ENCODE measurements at places on chromosomes 16 and 17.

GRCh38 chr16:1121601-1122397 is 25.8 kb upstream of the C1QTNF8 start:
- DNase-seq, result no peak

DNA sequence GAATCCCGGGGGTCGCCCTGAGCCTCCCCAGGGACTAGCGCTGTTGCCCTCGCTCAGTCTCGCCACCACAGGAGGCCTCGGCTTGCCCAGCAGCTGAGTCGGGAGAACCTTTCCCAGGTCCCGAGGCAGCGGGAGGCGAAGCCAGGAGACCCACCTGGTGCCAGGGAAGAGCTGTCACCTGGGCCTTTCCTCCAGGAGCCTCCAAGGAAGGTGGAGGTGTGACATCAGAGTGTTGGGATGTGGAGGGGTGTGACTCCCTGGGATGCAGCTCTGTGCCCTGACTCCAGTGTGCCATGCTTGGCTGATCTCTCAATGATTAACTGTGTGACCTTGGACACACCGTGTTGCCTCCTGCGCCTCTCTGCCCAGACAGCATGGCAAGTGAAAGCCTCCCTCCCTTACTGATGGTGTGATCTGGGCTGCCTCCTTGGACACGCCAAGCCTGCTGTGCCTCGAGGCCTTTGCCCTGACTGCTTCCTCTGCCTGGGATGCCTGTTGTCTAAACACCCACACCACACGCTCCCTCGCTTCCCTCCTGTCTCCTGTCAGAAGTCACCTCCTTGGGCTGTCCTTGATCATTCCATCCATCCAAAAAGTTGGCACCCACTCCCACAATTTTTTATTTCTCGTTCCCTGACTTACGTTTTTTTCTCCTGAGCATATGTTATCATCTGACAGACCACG is 88.0 kb downstream of the CMIP start:
- DNase-seq, result no peak

GRCh38 chr17:77494664-77495435 is 354.1 kb downstream of the SEC14L1 start:
- peak; percentile 67 for DNase-seq

DNA sequence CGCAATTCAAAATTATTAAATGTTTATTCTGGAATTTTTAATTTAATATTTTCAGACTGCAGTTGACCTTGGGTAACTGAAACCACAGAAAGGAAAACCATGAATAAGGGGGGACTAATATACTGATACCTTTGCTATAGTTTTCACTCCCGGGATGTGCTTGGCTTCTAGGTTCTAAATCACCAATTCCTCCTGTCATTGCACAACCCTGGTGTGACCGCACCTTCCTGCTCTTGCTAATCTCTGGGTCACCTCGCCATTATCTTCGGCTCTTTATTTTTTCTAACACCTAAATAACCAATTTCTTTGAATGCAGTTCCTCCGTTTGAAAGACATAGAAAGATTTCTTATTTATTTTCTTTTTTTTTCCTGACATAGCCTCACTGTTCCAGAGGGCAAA is 634.5 kb upstream of the GOT2 start:
- no peak for DNase-seq

GRCh38 chr16:5516115-5516514 is 418.5 kb upstream of the EEF2KMT start:
- DNase-seq, result no peak

DNA sequence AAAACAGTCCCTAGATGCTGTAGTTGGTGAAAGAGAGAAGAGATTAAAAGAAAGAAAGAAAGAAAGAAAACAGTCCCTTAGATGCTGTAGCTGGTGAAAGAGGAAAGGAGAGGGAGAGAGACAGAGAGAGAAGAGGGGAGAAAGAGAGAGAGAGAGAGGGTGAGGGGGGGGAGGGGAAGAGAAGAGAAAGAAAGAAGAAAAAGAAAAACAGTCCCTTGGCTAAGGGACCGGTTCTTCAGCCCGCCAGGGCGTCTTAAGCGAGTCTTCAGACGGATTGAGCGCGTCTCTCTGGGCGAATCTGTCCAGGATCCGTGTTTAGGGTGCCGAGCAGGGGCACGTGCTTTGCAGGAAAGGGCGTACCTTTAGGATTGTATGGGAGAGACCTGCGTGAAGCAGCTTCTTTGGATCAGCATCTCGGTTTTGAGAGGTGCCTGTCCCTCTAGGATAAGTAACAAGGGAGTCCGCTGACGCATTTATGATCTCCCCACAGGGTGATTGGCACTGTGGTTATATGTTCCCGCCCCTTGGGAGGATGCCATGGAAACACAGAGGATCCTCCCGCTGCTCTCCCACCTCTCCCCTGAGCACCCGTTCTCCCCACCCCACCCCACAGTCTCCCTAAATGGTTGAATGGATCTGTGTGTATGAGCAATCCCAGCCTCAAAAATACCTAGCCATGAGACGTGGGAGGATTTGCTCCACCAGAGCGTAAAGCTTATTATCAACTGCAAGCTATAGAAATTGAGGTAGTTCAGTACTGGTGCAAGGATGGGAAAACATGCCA is 16.7 kb downstream of the GNGT2 start:
- DNase-seq, result no peak

GRCh38 chr17:72432881-72433280 is 312.1 kb downstream of the SOX9 start:
- DNase-seq, result no peak

DNA sequence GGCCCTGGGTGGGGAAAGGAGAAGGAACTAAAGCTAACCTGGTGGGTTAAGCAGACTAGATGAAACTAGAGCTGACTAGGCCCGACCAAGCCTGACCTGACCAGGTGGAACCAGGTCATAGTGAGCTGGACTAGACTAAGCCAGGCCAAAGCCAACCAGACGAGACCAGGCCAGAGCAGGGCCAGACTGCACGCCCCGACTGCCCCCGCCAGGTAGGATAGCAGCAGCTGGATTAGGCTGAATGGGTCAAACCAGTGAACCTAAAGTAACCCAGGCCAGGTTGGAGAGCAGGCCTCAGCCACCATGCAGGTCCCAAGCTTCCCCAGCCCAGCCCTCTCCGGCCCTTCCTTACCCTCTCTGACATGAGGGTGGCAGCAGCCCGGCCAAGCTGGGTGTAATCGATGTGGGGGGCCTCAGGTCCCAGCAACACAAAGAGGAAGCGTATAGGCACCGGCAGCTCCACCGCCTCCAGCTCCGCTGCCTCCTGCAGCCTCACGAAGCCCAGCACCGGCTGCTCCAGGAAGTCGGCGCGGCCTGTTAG is 9.1 kb downstream of the SLC4A1 start:
- no peak for DNase-seq

DNA sequence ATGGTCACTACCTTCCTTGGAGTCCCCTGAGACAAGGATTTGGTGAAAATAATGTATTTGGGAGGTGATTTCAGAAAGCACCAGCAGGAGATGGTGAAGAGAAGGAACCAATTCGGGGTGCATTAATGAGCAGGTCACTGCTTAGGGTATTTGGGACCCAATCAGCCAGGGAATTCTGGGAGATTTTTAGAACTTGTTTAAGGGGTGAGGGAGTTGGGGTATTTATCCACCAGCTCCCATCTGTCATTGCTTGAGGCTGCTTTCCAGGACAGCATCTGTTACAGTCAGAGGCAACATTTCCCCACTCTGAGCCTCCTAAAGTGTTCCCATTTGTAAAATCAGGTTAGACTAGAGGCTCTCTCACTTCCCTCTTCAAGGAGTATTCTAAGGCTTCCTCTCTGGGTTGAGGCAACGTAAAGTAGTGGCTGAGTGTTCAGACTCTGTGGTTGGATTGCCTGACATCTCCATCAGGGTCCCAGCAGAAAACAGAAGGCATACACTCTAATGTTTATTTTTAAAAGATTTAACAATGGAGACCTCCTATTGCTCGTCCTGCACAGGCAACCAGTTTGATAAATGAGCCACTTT is 60.9 kb downstream of the CLEC19A start:
- no peak for DNase-seq

GRCh38 chr16:69917739-69918138 is 33.4 kb upstream of the CLEC18A start:
- no peak for DNase-seq

DNA sequence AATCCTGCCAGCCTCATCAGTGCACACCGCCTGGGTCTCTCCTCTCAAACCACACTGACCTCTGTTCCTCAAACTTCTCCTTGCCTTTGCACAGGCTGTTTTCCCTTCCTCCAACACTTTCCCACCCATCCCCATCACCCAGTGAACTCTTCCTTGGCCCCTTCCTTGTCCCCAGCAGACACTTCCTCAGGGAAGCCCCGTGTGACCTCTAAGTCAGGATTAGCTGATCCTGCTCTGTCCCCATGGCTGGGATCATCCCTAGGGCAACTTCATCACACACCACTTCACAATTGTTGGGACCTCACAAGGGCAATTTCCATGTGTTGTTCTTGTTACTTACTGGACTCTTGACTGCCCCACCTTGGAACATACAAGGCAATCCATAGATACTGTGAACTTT is 67.8 kb downstream of the WSB1 start:
- no peak for DNase-seq

GRCh38 chr17:20235747-20236146 is 226.6 kb downstream of the SPECC1 start:
- no peak for DNase-seq

- DNase-seq, result no peak
Measured at GRCh38 chr16:51306886-51307595, 156.0 kb upstream of the SALL1 start.

DNA sequence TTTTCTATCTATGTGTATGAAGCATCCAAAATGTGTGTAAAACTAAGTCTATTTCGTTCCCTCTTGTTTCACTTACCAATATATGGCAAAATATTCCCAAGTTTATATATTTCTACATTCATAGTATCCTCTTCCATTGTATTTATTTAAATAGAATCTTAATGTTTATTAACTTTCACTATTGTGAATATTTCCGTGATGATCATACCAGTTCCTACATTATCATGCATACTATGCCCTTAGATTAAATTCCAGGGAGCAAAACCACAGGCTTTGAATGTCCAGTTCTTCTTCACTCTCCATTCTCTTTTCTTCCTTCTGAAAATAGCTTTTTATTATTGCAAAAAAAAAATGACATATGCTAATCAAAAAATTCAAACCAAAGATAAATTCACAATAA is 4.0 kb downstream of the MAP2K6 start:
- no peak for DNase-seq

DNA sequence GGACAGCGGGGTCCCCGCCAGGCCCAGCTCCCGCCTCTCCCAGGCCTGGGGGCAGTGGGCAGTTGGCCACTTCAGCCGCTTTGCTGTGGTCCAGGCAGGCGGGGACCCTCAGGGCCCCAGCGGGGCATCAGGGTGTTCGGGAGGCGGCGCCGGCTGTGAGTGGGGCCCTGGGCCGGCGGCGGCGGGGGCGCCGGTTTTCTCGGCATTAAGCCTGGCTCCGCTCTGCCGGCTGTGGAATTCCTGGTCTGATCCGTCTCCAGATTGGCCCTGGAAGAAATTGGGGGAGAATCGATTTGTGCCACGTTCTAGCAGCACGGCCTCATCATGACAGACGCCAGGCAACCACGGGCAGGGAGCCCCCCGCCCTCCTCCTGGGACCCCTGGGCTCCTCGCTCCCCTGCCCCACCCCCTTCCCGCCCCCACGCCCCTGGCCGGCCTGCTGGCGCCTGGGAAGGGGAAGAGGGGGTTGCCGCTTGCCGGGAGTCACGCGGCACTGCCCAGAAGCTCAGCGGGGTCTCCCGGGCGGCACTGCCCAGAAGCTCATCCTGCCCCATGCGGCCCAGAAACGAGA is 28.6 kb upstream of the SSTR5 start:
- DNase-seq, result no peak

DNA sequence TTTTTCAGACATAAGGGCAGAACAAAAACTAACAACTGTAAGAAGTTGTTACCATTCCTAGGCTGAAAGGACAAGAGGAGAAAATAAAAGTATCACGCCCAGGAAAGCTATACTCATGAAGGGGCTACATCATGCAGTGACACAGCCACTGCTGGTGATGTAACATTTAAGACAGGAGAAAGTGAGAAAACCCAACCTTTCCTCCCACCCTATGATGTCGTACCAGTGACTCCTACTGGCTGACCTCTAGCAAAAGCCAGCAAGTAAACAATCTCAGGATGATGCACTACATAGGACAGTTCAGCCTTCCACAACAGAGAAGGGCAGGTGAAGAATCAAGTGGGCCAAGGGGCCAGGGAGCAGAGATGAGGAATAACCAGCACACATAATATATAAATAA is 14.0 kb upstream of the OR1E2 start:
- no peak for DNase-seq

GRCh38 chr16:53094013-53094630 is 39.3 kb downstream of the CHD9 start:
- DNase-seq, result peak; percentile 30

GRCh38 chr16:50324345-50324744 is 44.4 kb downstream of the BRD7 start:
- no peak for DNase-seq

- DNase-seq, result no peak
Measured at GRCh38 chr17:45290269-45290765, 26.5 kb downstream of the MAP3K14 start.

DNA sequence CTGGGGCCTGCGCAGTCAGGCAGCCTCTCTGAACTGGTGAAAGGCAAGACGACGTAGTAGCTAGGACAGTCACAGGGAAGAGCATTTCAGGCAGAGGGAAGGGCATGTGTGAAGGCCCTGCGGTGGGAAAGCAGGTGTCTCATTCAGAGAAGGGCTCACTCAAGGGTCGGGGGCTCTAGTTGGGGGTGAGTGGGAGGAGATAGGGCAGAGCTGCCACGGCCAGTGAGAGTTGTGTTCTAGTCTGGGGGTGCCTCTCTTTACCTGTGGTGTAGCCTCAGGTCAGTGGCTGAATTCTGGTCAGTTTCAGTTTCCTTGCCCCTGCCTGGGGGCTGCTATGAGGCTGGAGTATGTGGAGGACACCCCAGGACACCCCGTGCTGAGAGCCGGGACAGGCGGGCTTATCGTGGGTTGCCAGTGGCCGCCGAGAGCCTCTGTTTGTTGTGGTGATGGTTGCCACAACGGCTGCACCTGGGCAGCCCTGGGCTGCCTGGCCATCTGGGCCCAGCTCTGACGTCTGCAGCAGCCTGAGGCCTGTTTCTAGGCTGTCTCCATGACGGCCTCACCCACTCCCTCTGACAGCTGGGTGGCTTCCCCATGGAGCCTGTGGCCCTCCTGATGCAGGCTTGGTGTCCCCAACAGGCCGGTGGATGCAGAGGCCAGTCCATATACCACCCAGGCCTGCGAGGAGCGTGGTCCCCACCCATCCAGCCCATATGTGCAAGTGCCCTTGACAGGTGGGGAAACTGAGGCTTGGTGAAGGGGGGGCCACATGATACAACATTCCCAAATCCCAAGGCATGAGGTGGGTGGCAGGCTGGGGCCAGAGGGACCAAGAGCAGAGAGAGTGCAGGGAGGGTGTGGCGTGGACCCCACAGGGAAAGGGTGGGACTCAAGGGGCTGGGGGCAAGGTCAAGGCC is 10.8 kb downstream of the MAP2K3 start:
- DNase-seq, result no peak

GRCh38 chr17:62870552-62870971 is 62.4 kb upstream of the MARCHF10 start:
- DNase-seq, result no peak

All from CD4-positive, alpha-beta T cell treated with Interleukin-4 for 4 hours (primary cell).